ENCODE measurements at places on chromosomes 2 and 18.

DNA sequence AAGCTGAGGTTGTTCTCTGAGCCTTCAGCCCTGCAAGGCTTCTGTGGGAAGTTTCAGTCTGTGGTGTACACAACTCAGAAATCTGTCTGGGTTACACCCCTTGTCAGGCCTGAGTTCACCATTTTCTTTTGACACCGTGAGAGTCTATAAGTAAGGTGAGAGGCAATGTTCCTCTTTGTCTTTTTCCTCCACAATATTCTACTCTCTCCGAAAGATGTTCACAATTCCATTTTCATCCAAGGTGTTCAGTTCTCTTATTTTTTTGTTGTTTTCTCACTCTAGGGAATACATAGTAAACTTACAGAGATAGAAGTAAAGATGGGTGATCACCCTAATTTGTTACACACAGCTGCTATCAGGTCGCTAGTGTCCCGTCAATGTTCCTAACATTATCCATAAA is 3.2 kb downstream of the ERMN start:
- no peak for DNase-seq

GRCh38 chr2:190999949-191000665 is 13.9 kb downstream of the STAT1 start:
- DNase-seq, result no peak

DNA sequence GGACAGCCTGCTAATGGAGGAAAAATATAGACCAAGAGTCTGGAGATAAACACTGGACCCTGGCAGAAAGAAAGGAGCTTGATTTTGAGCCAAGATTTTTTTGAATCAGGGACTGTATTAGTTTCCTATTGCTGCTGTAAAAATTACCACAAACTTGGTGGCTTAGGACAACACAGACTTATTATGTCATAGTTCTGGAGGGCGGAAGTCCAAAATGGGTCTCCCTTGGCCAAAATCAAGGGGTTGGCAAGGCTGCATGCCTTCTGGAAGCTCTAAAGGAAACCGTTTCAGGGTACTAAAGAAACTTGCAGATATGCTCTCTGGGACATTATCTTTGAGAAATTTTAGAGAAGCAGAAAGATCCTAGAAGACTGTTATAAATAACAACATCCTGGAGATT is 140.1 kb downstream of the BABAM2 start:
- no peak for DNase-seq

DNA sequence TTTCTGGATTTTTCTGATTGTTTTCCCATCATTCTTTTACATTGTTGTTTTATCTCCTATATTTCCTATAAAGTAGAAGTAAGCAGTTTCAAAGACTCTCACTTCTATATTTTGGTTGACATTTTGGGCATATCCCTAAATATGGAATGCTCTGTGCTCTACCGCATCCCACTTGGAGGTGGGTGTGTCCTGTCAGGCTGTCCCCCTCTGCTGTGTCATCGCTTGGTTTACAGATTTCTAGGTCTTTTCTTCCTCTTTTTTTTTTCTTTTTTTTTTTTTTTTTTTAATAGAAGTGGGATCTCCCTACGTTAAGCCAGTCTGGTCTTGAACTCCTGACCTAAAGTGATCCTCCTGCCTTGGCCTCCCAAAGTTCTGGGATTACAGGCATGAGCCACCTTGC is 13.3 kb downstream of the DGKD start:
- DNase-seq, result no peak

- peak; percentile 11 for DNase-seq
These were observed 469.4 kb downstream of the DLGAP1 start for GRCh38 chr18:3985664-3986063.

- DNase-seq, result no peak
These were observed 211.2 kb downstream of the AGPS start for GRCh38 chr2:177603768-177604167.

DNA sequence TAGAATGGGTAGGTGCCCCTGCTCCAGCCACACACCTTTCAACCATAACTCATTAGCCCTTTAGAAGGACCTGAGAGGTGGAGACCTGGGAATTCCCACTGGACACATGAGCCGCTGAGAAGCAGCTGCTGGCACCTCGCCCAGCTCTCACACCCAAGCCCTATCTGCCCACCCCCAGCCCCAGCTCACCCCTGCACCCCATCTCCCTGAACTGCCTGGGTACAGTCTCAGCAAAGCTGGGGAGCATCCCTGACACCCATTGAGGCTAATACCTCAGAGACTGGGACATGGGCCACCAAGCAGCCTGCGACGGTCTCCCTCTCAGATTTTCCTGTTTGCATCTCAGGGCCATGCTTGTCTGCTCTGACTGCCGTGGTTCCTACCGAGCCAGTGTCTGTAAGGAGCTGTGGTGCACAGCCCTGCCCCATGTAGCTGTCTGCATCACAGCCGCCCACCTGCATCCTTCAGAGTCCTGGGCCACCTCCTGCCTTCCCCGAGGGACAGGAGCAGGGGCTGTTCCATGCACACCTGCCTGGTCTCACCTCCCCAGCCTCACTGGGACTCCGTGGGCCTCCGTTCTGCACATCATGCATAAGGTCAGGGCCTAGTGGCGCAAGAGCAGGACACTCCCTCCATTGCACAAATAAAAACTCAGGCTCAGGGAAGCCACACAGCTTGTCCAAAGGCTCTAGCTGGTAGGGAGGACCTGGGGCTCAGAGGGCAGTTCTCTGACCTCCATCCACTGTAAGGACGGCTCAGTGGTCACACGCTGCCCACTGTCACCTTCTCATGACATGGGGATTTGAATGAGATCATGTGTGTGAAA is 90.0 kb downstream of the SEPTIN10 start:
- no peak for DNase-seq

- peak; percentile 52 for DNase-seq
These were observed 76.2 kb downstream of the CDK15 start for GRCh38 chr2:201882353-201883090.

DNA sequence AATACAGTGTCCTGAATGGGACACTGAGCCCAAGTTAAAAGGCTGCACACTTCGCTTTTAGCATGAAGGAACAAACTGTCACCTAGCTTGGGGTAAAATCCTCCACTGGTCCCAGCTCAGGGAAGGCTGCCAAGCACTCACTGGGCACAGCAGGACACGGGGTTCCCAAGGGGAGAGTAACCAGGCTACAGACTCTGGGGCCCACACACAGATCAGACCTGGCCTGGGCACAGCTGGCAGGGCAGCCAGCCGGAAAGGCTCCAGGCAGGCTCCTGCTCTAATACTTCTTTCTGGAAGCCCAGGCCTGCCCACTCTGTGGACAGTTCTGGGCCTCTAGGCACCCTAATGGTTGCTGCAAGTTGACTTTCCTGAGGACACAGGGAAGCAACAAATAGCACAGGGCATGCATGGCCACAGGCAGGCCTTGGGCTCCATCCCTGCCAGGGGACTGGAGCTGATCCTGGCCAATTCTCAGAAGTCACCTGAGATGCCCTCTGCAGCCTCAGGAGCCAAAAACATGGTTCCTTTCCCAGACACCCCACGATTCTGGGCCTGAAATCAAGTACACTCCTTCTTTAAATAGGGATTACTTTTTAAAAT is 18.7 kb upstream of the SULT1C3 start:
- no peak for DNase-seq

GRCh38 chr2:157934684-157935377 is 58.7 kb upstream of the ACVR1 start:
- DNase-seq, result no peak

DNA sequence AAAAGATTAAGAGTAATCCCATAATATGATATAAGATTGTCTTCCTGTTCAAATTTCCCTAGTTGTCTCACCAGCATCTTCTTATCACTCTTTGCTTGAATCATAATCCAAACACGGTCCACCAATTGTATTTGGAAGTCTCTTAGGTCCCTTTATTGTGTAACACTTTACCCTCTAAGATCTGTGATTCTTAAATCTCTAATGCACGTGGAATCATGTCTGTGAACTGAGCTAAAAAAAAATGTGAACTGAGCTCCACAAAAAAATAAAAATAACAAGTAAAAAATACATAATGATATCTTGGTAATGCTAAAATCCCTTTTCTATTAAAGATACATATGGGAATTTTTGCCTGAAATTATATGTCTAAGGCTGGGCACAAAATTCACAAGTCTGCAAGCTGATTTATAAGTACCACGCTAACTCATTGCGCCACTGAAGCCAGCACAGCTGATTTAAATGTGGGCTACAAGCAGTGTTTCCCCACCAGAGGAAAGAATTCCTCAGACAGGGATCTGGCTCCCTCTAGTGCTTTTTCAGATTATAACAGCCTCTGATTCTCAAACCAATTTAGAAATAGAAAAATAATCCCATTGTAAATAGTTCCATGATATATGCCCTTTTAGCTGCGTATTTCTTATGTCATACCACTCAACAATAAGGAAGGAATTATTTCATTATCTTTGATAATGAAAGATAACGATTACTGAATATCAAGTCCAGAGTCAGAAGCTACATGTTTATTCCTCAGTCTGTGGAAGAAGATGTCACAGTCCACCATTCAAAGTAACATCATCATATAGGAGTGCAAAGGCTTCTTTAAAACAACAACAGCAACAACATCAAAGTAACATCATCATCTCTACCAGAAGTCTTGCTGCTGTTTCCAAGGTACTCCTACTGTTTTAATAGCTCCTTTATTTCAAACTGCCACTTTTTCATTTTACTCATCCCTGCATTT is 22.9 kb downstream of the RBM43 start:
- DNase-seq, result peak; percentile 93

- peak; percentile 72 for DNase-seq
These were observed 34.7 kb downstream of the TRABD2A start for GRCh38 chr2:84846041-84846663.
